ENCODE measurements at places on chromosomes 2 and 18.

DNA sequence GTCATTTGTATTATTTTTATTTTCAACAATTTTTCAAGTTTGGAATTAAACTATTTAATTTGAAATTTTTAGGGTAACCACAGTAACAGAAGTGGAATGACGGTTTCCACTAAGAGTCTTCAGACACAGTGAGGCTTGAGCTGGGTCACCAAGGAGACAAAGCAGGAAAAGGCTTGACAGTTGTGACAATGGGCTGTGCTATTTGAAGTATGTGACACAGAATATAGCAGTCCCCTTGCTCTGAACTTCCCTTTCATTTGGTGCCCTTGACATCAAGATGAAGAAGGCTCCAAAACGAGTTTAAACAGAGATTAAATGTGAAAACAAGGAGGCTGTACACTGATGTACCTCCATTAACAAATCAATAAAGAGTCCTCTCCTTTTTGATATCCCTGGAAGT, 265.4 kb upstream of the DLGAP1 start:
- DNase-seq, result no peak

DNA sequence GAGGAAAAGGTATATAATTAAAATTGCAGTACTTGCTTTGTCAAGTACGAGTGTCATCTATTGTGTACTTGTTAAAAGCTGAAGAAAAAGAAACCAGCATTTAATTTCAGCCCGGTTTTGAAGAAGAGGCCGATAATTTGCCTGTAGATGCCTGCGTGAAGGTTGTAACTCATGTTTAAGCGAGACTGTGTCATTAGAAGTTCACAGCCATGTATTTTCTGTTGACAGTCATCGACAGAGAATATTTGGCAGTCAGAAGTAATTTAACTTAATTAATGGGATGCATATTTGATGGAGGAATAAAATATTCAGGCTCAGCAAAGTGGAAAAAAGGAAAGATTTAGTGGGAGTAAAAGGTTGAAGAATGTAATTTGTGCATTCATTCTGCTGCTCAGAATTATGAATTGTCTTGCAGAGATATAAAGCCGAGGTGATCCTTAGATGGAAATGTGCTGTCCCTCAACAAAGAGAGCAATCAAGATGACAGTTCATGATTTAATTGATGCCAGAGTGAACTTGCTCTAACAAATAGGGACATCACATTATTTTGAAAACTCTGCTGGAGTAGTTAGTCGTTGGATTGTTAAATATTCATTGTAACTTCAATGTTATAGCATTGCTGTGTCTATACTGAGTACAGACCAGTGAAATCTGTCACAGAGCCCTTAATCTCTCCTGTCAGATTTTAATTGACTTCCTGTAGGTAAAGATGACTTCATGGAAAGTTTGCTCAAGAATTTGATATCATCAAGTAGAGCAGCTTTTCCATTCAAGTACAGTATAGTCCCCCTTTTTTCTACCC, 53.9 kb downstream of the ZNF407 start:
- no peak for DNase-seq

DNA sequence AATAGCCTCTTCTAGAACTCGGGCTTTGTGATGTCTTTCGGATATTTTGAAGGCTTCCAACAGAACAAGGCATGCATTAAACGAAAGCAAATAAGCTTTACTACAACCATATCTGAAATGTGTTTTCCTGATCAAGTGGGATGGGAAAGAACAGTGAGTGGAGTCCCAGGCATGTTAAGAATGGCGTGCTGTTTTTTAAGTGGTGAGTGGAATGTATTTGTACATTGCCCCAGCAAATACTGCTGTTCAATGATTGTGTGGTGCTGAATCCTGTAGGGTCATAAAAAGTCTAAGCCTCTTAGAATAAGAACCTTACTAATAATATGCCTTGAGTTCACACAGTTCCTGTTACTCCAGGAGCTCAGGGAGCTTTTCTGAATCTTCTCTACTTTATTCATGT, 52.5 kb downstream of the POMC start:
- DNase-seq, result no peak

- DNase-seq, result no peak
Measured at GRCh38 chr2:223585666-223586065, 16.5 kb downstream of the SCG2 start.

DNA sequence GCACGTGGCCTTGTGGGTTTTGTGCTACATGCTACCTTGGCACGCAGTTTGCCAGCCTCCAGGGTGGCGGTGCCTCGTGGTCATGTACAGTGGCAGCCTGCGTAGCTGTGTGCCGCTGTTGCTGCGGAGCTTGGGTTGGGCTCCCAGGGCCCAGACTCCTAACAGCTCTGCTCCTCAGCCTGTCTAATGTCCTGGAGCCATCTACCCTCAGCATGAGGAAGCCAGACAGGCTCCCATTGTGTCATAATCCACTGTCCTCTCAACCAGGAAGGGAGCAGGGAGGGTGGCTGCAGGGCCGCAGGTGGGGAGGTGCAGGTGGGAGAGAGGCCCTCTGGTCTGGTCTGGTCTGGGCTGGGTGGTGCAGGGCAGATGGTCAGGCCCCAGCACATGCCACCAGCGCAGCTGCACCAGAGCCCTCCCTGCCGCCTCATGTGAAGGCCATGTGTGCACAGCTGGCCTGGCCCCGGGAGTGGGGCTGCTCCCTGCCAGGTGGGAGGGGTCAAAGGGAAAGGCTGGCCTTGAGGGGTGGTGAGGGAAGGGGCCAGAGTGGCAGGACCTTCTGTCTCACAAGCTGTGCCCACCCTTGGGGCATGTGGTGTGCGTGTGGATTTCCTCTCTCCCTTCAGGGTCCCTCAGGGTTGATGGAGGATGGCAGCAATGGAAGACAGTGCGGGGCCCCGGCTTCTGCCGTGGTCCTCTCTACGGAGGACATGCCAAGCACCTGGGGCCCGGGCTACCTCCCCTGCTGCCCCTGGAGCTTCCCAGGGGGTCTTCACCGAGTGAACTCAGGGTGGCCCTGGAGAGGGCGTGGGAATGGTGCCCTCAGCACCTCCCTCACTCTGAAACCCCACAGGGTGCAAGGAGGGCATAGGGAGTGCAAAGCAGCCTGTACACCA, 4.8 kb downstream of the ATOH8 start:
- no peak for DNase-seq

DNA sequence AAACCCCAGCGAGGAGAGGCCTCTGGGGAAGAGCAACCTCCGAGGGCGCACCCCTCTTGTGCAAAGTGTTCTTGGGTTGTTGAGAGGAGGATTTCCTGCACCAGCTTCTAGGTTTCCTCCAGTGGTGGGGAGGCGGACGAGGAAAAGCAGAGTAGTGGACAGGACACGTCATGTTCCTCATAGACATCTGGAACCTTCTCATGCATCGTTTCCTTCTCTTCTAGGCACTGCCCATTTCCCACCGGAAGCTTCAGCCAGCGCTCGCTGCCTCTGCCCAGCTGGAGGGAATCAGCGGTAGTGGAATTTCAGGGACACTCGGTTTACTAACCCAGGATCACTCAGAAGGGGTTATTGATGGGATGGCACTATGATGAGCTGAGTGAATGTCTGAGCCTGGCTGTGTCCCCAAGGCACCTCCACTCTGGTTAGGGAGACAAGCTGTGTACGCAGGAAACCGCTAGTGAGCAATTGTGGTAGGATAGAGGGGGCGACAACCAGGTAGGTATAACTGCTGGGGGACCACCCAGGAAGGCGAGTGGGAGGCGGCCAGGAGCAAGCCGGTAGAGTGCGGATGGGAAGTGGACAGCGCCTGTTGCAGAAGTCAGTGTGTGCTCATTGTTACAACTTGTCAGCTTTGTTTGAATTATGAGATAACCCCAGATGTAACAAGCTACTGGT, 960 bp upstream of the APOB start:
- DNase-seq, result no peak

DNA sequence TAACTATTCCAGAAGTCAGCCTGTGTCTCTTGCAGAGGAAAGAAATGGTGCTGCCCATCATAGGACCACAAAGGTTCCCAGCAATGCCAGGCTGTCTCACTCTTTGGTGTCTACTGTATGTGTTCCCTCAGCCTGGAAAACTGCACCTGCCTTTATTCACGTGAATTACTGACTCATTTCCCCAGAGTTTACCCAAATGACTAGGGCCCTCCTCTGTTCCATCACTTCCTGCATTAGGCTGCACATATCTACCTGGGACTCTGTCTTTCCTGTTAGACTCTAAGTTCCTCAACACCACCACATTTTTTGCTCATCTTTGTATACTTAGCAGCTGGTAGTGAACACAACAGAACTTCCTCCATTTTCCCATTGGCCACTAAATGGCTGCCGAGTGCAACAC, 188.3 kb downstream of the FHOD3 start:
- no peak for DNase-seq

DNA sequence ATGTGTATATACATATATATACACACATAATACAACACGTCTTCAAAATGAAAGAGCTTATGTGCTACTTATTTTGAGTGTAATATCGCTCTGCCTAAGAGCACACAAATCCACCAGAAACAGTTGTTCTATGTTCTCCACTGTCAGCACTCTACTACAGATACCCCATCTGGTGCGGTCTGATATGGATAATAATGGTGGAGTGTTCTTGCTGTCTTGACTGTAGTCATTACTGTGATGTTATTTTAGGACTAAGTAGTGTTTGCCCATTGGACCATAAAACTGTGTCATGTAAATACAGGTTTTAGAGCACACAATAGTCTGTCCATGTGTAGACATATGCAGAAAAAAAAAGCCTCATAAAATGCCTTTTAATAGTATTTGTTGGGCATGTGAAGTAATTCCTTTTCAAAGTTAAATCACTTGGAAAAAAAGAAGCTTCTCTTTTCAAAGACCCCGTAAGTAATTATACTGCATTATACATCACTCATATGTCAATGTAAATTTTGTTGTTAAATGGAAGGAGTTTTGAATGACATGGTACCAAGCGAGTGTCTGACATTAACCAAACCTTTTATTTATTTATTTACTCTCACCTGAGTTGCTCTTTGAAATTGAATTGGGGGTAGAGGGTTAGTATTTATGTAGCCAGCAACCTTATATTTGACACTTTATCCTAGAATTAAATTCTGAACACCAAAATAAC, 1249.2 kb upstream of the ZEB2 start:
- no peak for DNase-seq

GRCh38 chr2:207224381-207224780, 58.6 kb upstream of the KLF7 start:
- no peak for DNase-seq

DNA sequence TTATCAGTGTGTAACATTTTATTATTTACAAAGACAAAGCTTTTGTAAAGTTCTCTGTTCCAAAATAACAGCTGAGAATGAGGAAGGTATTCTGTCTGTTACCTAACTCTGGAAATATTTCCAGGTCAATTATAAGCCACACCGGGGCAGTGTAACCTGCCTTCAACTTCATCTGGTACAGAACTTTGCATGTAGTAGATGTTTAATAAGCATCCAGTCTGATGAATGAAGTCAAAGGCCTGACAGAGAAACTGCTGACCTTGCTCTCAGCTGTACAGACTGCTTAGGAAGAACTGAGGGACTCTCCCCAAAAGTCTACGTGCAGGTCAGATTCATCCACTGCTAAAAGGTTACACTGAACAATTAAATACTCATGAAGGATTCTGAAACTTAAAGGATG, 43.3 kb downstream of the WDFY1 start:
- DNase-seq, result no peak

GRCh38 chr2:60292242-60292641, 261.2 kb downstream of the BCL11A start:
- DNase-seq, result no peak

DNA sequence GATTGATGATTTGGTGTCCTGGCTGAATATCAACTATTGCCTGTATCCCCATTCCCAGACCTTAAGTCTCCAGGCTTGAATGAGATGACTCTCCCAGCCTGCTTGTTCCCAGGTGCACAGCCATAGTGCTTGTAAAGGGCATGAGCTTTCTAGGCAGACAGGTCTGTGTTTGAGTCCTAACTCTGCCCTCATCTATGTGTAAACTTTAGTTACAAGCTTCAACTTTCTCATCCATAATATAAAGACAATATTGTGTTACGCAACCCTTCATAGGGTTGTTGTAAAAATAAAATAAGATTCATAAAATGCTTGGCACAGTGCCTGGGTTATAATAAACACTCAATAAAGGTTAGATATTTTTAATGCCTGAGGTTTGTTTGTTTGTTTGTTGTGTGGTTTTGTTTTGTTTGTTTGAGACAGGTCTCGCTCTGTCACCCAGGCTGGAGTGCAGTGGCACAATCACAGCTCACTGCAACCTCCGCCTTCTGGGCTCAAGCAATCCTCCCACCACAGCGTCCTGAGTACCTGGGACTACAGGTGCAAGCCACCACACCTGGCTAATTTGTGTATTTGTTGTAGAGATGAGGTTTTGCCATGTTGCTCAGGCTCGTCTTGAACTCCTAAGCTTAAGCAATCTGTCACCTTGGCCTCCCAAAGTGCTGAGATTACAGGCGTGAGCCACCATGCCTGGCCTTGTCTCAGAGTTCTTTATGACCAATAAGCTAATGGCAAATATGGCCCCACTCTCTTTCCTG, 89.4 kb upstream of the MAPRE2 start:
- DNase-seq, result no peak

DNA sequence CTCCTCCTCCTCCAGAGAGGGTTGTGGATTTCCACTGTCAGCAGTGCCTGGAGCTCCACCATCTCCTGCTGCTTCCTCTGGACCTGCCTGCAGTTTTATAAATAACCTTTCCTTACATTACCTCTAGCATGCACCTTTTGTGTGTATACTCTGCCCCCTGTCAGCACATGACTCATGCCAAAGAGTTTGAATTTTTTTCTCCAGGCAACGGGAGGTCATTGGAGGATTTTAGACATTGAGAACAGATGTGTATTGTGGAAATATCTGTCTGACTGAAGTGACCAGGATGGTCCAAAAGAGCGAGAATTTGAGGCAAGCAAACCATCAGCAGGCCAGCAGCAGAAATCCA, 31.7 kb downstream of the IL37 start:
- DNase-seq, result no peak

- DNase-seq, result no peak
Measured at GRCh38 chr2:241010531-241011295, 12.3 kb downstream of the SNED1 start.

DNA sequence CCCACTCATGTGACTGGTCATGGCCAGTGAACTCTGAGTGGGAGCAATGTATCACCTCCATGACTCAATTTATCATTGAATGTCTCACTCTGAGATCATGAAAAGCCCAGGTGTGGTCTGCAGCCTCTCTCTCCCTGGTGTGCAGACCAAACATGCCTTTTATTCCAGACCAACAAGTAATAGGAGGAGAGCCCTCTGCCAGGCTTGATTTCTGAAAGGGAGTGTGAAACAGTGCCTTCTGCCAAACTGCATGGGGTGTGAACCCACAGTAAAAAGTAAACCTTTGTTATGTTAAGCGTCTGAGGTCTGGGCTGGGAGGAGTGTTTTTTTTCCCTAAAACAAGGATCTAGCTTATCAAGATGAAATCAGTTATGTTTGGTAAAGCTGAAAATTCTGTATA, 601.2 kb downstream of the ADCYAP1 start:
- DNase-seq, result no peak

DNA sequence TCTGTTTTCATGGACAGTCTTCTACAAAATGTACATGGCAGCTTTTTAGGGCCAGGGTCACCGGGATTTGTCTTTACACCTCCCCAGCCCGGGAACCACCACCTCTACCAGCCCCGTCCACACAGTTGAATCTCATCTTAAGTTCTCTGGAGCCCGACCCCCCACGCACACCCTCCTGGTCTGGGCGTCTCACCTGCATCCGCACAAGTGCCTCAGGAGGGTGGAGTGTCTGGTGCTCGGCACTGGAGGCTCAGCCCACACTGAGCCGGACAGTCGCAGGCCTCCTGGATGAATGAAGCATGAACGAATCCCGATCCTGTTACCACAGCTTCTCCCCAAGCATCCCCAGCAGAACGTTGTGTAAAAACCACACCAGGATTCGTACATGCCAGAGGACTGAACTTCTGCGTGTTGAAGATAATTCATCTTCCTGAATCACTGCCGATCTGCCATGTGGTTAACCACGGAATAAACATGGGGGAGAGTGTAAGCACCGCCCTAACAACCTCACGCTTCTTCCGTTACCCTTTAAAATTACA, 162.0 kb downstream of the RTP5 start:
- peak; percentile 86 for DNase-seq

Data from A172 (cell line).